ENCODE measurements at places on chromosomes 11 and 22.
A peak's percentile ranks its signal among the peaks of the same experiment; 100 is the strongest.

GRCh38 chr11:67194096-67194495 lies 72.2 kb upstream of the GRK2 start:
- no peak for DNase-seq

- no peak for DNase-seq
Observed at GRCh38 chr22:44926491-44927415, 83.1 kb downstream of the PHF21B start.

- no peak for DNase-seq
Observed at GRCh38 chr11:861105-861479, 18.4 kb downstream of the TSPAN4 start.

- DNase-seq: no peak
Observed at GRCh38 chr22:46060292-46061123, 83.5 kb upstream of the WNT7B start.

DNA sequence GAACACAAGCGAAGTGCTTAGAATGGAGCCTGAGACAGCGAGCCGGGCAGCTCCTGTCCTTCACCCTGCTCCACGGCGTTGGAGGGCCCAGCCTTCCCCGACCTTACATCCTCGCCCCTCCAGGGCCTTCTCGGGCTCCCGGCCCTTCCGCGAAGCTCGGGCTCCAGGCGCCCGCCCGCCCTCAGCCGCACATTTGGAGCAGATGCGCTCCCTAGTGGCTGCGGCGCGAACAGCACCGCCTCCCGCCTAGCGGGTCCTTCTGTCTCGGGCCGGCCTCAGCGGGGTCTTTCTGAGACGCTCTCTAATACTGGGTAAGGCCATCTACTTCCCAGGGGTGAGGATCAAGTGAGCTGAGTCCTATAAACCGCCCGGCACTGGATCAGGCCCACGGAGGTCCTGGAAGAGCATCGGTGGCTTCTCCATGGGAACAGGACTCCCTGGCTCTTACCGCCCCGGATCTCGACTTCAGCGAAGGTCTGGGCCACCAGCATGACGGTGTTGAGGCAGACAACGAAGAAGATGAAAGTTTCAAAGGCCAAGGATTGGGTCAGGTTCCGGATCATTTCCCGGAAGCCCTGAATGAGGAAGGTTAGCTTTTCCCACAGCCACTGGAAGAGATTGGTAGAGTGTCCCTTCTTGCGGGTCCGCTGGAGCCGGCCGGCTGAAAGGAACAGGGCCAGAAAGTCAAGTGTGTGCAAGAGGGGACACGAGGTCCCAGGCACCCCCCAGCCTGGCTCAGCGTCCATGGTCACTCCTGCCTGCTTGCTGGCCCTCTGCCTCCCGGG lies 3.7 kb downstream of the CATSPER1 start:
- peak; percentile 78 for DNase-seq

- no peak for DNase-seq
Observed at GRCh38 chr11:69898123-69898522, 78.9 kb upstream of the FGF3 start.

DNA sequence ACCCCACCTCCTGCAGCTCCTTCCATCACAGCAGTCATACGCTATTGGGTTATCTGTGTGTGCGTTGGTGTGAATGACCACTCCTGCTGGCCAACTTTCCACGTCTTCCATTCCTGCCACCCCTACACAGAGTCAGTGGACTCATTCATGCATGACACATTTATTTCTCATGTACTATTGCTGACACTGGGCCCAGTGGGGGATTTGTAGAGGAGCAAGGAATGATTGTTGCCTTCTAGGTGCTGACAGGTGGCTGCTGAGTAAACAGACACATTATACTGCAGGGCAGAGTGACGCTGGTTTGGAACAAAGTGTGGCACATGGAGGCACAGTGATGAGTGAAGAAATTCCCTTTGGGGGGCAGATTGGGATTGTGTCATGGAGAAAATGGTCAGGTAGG lies 113.9 kb downstream of the CCDC81 start:
- no peak for DNase-seq

DNA sequence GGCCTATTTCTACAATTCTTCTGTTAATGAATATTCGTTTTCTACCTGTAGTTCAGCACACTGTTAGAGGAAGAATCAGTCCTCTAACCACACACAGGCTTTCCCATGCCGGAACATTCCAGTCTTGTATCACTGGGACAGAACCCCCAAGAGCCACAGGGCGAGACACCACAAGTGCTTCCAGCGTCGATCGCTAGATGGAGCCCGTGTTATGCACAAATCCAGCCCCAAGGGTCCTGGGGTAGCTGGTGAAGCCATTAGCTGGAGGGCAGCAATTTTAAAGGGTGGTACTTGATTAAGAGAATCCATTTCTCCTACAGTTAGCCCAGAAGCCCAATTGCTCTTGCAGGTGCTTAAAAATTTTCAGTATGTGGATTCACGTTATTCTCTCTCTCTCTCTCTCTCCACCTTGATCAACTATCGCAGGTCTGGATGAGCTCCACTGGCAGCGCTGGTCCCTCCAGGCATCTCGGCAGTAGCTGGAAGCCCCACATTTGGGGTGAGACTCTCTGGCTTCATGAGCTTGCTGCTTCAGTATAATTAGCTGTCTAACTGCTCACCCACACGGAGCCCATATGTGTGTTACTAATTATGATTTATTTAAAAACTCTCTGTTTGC lies 148.2 kb upstream of the SNX19 start:
- no peak for DNase-seq

DNA sequence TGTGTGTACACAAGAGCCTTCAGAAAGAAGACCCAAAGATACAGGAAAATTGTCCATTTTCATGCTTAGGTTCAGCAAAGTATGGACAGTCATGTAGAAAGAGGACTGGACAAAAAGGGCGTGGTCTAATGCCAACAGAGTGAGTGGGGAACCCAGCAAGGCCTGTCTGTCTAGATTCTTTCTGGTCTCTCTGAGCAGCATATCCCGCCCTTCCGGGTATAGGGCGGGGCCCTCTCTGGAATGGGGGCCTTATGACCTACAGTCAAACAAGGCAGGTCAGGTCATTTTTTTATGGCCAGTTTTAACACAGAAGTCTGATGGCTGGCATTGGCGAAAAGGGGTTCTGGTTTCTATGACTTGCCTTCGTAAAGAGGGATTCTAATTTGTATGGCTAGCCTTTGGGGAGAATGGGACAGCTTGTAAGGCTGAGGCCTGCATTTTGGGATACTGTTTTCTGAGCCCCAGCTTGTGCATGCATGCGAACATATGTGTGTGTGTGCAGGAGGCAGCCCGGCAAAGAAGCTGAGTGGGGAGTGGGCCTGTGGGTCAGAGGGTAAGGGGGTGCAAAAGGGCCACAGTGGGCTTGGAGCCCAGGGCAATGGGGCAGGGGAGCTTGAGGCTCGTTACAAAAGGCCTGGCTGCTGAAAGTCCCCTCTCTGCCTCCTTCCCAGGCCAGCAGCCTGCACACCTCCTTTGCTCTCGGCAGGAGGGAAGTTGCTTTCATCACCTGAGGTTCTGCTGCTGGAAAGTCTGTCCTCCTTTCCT lies 130.5 kb upstream of the B3GAT1 start:
- DNase-seq: no peak

DNA sequence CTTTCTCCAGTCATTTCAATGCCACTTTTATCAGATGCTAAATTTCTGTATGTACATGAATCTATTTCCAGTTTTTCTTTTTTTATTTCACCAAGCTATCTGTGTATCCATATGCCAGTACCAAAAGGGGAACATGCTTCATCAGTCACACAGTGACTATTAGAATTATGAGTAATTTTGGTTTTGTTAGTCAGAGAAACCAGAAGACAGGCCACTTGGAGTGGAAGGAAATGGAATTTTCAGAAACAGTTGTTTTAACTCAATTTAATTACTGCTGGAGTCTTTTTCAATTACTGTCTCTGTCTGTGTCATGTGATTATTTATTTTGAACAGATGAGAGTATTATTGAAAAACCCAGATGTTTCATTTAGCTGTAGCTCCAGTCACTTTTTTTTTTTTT lies 84.6 kb upstream of the ANO3 start:
- DNase-seq: no peak

DNA sequence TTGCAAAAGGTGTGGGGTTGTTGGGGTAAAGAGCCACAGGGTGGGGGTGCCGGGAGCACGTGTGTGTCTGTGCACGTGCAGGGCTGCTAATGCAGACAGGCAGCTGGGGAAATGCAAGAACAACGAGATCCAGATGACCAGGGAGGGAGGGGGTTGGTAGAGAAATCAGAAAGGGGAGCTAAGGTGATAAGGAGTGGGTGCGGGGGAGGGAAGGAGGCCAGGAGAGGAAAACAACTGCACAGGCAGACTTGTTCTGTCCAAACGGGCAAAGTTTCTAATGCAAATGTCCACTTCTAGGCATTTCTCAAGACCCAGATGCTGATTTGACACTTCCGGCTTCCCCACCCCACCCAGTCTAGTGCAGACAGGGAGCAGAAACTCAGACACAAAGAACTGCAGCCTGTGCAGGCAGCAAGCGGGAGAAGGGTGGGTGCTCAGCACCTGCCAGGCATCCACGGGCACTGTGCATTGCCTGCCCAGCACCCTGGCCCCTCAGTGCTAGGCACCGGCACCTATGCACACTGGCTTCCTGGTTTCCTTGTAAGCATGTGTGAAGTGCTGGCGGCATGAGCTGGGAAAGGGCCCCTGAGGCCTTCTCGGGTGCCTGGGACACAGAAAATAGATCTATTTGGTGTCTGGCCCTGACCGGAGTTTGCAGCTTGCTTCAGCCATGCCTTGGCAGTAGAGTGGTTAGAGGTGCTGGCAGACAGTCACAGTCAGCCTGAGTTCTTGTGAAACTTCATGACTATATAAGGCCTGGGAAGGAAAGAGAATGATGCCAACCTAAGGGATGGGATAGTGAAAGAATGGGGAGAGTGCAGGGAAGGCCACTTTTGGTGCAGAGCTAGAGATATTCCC lies 220.1 kb upstream of the SORL1-AS1 start:
- DNase-seq: no peak

DNA sequence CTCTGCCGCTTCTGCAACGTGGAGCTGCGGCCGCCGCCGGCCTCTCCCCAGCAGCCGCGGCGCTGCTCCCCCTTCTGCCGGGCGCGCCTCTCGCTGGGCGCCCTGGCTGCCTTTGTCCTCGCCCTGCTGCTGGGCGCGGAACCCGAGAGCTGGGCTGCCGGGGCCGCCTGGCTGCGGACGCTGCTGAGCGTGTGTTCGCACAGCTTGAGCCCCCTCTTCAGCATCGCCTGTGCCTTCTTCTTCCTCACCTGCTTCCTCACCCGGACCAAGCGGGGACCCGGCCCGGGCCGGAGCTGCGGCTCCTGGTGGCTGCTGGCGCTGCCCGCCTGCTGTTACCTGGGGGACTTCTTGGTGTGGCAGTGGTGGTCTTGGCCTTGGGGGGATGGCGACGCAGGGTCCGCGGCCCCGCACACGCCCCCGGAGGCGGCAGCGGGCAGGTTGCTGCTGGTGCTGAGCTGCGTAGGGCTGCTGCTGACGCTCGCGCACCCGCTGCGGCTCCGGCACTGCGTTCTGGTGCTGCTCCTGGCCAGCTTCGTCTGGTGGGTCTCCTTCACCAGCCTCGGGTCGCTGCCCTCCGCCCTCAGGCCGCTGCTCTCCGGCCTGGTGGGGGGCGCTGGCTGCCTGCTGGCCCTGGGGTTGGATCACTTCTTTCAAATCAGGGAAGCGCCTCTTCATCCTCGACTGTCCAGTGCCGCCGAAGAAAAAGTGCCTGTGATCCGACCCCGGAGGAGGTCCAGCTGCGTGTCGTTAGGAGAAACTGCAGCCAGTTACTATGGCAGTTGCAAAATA lies 816 bp downstream of the PDE3B start:
- peak; percentile 9 for DNase-seq

GRCh38 chr11:86040919-86041850 lies 27.7 kb downstream of the PICALM start:
- DNase-seq: no peak

DNA sequence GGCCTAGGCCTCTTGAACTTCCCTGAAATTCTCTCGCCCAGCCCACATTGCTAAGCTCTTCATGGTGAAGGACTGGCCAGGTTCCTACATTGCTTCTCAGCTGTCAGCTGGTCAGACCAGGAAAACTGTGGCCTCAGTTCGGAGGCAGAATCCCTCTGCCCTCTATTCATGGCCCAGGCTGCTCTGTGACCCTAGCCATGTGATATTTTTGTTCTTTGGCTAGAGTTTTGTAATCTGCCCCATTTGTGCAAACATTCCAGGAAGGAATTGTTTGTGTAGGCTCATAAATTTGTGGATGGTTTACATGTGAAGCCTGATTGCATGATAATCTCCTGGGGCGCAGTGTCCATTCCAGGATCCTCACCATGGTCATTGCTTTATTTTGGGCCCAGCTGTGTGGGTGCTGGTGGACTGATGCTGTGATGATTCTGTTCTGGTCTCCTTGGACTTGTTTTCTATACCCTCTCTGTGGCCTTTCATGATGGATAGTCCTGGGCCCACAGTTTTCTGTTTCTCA lies 149.1 kb upstream of the E2F8 start:
- DNase-seq: no peak

- no peak for DNase-seq
Observed at GRCh38 chr22:23910496-23911190, 16.5 kb downstream of the MIF start.
